ENCODE measurements at places on chromosomes 13 and 19.

DNA sequence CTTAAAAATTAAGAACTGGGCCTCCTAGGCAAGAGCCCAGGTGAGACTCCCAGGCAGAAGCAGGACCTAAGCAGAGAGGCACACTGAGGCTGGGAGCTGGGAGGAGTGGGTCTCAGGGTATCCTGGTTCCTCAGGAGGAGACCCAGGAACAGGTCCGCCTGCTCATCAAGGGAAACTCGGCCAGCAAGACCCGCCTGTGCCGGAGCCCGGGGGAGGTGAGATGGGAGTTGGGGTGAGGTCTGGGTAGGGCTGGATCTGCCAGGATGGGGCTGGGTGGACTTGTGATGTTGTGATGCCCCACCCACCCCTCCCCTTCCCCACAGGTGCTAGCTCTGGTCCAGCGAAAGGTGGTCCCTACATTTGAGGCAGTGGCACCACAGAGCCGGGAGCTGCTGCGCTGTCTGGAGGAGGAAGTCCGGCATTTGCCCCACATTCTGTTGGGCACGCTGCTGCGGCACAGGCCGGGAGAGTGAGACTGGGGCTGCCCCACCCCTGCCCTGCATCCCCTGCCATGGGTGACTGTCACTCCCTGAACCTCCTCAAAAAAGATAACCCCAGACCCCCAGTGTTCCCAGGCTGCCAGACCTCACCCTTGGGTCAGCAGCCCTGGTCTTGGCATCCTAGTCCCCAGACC, 6.9 kb downstream of the HAUS5 start:
- DNase-seq, result no peak

GRCh38 chr19:44602081-44602480, 11.3 kb upstream of the IGSF23 start:
- no peak for DNase-seq

DNA sequence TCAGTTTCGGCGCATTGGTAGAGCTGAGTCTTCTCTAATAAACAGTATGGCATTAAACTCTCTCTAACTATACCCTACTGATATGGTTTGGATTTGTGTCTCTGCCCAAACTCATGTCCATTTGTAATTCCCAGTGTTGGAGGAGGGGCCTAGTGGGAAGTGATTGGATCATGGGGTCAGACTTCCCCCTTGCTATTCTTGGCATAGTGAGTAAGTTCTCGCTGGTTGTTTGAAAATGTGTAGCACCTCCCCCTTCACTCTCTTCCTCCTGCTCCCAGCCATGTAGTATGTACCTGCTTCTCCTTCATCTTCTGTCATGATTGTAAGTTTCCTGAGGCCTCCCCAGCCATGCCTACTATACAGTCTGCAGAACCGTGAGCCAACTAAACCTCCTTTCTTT, 682.7 kb upstream of the ARGLU1 start:
- DNase-seq, result no peak

DNA sequence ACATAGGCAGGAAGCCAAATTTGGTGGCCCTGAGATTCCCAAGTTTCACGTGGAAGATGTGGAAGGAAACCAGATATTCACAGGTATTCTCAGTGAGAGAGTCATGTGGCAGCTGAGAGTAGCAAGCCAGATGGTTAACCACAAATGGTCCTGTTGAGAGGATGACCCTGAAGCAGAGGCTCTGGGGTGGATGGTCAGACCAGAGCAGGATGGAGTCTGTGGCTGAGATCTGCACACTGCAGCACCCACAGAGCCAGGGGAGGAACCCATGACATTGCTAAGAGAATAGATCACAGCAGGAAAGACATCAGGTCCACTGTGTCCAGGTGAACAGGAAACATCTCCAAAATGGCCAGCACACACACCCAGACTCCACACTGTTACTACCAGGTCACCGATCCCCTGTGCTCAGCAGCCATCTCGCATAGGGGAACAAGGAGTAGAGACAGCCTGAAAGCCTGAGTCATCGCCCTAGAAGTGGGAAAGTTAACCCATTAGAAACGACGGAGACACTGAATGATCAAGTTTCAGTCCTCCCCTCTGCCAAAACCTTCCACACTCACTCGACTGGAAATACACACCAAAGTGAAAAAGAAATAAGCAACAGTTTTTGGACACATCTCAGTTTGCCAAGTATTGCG, 160.0 kb downstream of the RBM26 start:
- peak; percentile 11 for DNase-seq

GRCh38 chr13:26914148-26914547, 153.6 kb upstream of the GPR12 start:
- DNase-seq, result no peak

DNA sequence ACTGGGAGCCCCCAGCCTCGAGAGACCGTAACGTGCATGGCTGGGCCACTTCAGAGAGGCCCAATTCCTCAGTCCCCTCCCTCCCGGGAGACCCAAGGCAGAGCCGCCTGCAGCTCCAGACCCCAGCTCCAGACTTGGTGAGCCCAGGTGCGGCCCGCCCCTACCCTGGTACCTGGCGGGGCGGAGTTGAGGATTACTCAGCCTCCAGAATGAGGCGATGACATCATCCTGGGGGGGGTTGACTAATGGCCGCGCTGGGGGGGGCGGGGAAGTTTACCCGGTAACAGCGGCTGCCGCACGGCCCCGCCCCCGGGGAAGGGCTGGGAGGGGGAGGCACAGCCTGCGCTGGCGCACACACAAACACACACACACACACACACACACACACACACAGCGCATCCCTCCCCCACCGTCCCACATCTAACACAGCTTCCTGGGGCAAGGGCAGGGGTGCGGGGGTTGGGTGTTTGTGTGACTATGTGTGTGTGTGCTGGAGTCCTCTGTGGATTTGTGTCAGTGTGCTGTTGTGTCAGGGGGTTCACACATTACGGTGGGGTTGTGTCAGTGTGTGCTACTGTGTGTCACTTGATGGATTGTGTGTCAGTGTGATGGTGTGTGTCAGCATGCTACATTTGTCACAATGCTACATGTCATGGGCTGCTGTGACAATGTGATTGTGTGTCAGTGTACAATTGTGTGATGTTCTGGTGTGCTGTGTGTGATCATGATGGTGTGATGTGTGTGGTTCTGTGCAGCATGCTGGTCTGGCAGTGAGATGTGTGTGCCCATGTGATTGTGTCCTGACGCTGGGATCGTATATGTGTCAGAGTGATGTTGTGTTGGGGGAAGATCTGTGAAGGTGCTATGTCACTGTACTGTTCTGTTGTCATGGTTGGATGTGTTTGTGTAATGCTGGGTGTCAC, 10.3 kb upstream of the BBC3 start:
- DNase-seq, result peak; percentile 61

DNA sequence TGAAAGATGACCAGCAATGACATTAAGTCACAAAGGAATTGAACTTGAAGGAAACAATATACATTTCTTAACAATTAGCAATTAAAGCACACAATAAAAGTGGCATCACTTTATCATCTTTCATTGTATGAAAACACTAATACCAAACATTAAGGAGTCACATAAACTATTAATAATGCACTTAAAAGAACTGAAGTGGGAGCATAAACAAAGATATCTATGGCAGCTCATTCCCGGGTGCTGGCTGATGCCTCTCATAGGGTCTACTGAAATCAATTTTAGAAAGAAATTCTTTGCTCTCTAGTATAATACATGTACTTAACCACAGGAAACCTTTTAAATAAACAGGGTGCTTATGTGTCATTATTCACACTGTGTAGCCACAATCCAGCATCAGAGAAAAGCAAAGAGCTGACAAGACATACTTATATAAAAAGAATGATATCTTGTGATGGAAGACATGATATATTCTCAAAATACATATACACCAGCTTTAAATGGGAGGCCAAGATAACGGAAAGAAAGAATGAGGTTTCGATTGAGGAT, 1207.8 kb downstream of the EFNB2 start:
- no peak for DNase-seq

- no peak for DNase-seq
These were observed 97.4 kb downstream of the ATP8A2 start for GRCh38 chr13:25469169-25469525.

GRCh38 chr13:60318186-60318585, 78.8 kb upstream of the TDRD3 start:
- DNase-seq, result no peak

Data from NCI-H446 (cell line).